Left cardiac atrium (tissue), 4 donors: ENCODE measurements at places on chromosomes 6 and 20.

DNA sequence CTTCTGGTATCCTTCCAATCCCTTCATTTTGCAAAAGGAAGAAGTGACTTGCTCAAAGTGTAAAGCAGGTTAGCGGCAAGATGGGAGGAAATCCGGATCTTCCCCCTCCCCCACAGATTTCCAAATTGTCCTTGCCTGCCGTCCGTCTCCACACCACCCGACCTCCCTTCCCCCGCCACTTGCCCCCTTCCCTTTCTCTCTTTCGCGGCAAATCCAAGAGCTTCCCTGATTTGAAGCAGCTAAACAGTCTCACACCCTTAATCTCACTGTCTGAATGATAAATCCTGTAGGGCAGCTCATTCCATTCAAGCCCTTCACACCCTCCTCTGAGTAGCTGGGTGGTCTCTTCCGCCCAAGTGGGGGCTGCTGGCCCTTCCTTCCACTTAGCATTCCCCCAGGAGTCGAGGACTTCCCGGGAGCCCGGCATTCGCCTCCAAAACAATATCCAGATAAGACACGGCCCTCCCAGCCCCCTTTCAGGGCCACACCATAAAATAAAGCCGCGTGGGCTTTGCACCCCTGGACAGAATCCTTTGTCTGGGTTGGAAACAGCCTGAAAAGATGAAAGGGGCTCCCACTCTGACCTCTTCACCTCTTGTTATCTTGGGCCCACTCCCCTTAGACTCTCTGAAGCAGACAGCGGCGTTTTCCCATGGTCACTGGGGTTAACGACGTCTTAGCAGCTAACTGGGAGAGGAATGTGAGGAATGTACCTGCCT lies 44.0 kb upstream of the PIM1 start:
- no peak for DNase-seq

DNA sequence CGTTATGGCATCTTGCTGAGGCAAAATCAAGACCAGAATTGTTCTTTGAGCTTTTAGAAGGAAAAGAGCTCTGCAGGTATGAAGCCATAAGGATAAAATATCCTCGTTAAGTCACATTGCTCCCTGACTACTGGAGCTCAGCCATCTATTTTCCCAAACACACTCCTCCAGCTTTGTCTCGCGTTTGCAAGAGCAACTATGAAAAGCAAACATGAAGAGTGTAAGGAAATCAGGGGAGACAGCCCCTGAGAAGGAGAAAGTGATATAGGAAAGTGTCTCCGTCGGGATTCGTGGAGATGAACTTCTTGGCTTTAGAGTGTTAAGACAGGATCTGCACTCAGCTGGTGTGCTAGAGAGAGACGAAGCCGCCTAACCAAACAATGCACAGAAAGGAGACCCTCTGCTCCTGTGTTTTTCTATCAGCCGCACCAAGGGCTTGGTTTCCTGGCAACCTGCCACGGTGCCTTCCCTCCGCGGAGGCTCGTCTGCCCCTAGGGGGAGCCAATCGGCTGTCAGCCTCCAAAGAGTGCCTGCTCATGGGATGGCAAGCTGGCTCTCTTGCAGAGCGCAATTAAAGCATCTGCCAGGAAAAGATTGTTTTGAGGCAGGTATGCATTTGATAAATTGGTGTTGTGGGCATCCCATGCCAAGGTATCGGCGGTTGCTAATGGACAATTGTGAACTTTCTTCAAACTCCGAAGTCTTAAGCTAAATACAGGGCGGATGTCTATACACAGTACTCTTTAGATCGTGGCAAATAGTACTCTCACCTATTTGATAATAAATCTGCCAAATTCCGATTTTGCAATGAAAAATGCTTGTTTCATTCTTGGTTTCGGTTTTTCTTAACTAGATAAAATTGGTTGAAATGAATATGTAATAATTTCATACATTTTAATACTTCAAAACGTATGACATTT lies 603.2 kb downstream of the RNF144B start:
- DNase-seq: peak; percentile 83

DNA sequence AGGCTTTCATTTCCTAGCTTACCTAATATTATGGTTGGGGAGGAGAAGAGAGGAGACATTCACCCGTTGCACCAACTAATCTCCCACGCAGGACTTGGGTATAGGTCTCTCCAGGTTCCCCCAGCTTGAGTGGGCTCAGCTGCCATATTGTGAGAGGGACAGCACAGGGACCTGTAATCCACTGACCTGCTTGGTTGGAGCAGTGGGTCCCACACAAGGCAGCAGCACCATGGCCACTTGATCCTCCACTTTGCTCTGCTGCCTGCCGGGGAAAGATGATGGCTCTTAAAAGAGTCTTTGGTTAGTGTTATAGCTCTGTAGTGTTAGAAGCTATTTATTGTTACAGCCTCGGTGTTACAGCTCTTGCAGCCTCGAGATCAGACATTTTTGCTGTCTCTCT lies 22.5 kb upstream of the ECHDC1 start:
- DNase-seq: no peak

DNA sequence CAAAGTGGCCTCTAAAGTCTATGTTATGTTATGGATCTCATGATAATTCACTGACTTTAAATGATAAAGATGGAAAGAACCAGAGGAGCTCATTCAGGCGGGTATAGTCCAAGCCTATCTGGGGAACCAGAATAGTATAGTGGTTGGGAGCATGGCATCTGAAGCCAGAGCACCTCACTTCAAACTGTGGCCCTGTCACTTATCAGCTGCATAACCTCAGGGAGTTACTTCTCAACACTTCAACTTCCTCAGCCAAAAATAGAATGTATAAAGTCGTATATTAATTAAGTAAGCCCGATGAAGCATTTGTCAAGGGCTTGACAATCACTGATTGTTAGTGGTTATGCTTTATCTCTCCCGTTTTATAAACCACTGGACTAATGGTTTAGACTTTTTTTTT lies 112.7 kb downstream of the RTN4IP1 start:
- no peak for DNase-seq

GRCh38 chr6:6920114-6920986 lies 187.4 kb upstream of the RREB1 start:
- no peak for DNase-seq

DNA sequence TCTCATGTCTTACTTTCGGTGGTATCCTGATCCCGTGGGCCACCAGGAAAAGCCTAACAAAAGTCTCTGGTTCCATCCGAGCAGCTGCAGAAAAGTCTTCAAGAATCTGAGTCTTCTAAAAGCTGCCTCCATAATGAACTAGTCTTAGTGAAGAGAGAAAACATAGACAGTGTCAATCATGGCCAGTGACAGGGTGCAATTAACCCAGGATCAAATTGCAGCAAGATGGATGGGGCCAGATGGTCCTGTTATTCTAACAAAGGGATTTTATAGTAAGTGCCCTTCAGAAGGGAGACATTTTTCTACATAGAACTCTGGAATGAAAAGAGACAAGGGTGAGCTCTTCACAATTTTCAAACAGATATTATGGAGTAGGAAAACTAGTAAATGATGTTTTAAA lies 281.6 kb upstream of the ZFP64 start:
- no peak for DNase-seq

DNA sequence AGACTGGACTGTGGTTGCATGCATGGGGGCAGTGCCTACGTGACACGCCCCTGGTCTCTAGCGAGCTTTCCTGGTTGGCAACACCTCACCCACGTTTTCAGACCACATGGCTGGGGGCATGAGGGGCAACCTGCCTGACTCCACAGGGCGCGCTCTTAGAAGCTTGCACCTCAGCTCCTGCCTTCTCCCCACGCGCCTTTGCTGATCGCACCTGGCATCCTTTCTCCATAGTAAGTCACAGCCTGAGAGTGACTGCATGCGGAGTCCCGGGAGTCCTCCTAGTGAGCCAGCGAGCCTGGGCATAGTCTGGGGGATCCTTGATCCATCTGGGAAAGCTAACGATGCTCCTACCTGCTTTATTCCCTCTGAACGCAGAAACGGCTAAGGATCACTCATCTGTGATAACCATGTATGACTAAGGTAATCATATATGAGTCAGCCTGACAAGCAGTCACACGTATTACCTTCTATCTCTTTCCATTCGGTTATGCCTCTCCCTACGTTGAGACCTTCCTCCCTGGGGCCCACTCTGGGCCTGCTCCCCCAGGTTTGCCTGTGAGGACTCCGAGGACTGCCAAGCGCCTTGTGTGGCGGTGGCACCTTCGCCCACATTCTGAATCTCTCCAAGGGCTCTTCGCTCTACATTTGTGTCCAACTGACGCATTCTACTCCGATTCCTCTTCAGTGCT lies 4.5 kb downstream of the TCFL5 start:
- DNase-seq: no peak

GRCh38 chr6:45666846-45667245 lies 289.1 kb upstream of the SUPT3H start:
- no peak for DNase-seq

- DNase-seq: no peak
Measured at GRCh38 chr20:48957533-48957932, 36.0 kb downstream of the ARFGEF2 start.

GRCh38 chr6:63352544-63353285 lies 32.9 kb upstream of the LGSN start:
- no peak for DNase-seq

DNA sequence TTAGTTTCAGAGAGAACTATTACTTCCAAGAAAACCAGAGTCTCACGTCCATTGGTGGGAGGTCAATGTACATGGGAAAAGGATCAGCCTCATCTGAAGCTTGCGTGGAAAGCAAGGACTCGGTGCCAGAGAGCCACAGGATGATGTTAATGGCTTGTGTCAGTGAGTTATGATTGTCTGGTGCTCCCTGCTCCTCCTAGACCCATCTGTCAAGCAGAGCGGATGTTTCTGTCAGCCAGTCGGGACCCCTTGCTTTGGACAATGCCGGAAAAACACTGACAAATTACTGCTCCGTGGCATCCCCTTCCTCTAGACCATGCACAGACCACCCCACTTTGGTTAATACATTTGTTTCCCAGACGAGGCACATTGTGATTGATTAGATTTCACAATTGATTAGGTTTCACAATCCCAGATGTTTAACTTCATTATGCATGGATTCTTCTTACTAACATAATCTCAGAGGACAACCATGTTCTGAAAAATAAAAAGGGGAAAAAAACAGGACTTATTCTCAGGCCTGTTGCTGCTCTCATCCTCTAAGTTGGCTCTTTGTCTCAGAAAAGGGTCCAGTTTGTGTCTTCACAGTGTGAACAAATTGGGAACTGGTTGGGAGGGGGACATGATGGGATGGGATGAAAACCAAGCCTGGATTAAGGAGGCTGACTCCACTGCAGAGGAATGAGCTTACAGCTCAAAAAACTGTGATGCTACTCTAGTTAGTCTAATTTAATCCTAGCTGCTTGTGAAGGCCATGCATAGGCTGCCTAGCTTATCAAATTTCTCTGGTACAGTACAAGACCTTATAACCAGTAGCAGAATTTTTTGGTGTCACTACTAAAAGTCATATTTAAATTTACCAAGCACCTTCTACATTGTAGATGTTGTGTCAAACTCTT lies 51.9 kb downstream of the UNC5CL start:
- DNase-seq: no peak
